SK-N-DZ (cell line): ENCODE measurements at places on chromosomes 3 and 15.

GRCh38 chr3:153070511-153070868 is 91.5 kb upstream of the RAP2B start:
- DNase-seq: no peak

- no peak for DNase-seq
Observed at GRCh38 chr3:114553949-114554593, 260.2 kb downstream of the TIGIT start.

DNA sequence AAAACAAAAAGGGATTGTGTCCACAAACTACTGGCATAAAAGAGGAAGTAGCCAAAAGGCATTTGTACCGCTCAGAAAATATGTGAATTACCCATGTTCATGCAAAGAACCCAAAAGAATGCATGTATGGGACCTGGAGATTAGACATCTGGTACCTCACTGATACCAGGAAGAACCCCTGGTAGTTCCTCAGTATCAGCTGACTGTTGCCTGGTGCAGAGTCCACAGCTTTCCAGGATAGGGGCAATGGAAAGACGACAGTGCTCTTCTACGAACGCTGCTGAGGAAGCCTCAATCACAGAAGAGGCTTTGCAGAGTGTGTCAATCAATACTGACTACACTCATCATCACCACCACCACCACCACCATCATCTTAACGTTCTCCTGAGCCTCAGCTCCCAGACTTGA is 63.3 kb downstream of the ATP8B4 start:
- DNase-seq: no peak

GRCh38 chr15:31049682-31050615 is 51.6 kb downstream of the TRPM1 start:
- DNase-seq: no peak

- DNase-seq: no peak
Observed at GRCh38 chr15:96586901-96587300, 256.4 kb downstream of the NR2F2 start.

DNA sequence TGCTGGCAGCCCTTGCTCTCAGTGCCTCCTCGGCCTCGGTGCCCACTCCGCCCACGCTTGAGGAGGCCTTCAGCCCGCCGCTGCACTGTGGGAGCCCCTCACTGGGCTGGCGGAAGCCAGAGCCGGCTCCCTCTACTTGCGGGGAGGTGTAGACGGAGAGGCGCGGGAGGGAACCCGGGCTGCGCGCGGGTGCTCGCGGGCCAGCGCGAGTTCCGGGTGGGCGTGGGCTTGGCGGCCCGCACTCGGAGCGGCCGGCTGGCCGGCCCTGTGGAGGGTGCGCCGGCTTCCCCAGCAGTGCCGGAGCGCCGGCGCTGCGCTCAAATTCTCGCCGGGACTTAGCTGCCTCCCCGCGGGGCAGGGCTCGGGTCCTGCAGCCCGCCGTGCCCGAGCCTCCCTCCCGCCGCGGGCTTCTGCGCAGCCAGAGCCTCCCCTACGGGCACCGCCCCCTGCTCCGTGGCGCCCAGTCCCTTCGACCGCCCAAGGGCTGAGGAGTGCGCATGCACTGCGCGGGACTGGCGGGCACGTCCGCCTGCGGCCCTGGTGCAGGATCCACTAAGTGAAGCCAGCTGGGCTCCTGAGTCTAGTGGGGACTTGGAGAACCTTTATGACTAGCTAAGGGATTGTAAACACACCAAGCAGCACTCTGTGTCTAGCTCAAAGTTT is 231.5 kb downstream of the EFHB start:
- DNase-seq: no peak

GRCh38 chr3:147384210-147385058 is 21.9 kb downstream of the ZIC4 start:
- DNase-seq: no peak

GRCh38 chr3:195860456-195860855 is 47.9 kb downstream of the TNK2 start:
- no peak for DNase-seq

- peak; percentile 80 for DNase-seq
Observed at GRCh38 chr3:37453393-37454389, 279.3 kb upstream of the LRRFIP2 start.

- DNase-seq: no peak
Observed at GRCh38 chr3:77041811-77042210, 1.9 kb downstream of the ROBO2 start.

- no peak for DNase-seq
Observed at GRCh38 chr15:91821458-91821857, 32.0 kb upstream of the SLCO3A1 start.

DNA sequence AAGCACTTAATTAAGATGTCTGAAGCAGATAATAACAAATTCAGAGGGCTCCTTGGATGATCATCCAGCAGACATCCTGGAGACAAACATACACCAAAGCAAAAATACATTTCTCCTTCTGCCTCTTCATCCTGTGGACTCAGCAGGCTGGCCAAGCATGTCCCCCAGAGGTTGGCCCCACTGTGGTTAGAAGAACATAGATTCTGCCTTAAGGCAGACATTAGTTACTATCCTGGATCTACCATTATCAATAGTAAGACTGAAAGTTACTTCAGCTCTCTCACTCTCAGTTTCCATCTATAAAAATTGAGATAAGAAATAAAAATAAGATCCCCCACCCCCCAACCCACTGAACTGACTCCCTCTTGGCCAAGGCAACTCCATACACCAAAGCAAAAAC is 28.6 kb upstream of the TGFBR2 start:
- DNase-seq: no peak

GRCh38 chr15:74768099-74768770 is 13.6 kb upstream of the CSK start:
- no peak for DNase-seq

DNA sequence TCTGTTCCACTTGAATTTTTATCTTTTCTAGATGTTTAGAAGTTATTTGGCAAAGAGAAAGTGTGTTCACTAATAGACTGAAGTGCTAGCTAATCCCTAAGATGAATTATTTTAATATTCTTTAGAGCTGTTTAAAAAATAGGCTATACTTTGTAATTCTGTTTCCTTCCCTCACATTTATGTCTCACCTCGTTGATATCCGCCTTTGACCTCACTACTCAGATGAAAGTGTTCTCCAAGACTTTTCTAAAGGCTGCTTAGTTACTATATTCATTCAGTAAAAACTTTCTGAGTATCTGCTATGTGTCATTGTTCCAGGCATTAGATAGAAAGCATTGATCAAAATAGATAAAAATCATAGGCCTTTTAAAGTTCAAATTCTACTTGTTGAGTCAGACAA is 38.3 kb downstream of the HMG20A start:
- no peak for DNase-seq
